ENCODE measurements at places on chromosomes 1 and 21.

DNA sequence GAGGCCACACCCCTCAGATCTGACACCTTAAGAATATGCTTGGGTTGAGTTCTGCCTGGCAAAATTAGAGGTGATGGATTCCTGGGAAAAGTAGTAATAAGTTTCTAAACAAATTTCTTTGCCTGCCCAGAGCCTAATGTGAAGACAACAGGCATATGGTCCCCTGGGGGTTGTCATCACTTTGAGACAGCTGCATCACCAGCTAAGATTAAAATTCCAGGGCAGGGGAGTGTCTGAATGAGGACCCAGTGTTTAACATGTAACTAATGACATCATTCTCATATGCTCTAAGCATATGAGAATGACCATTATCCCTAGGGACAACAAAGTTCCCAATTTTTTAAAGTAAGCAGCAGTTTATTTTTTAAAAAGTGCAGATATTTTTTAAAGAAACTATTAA, 432.2 kb downstream of the PCP4 start:
- DNase-seq: no peak
- no peak overlapping the region for H3K4me3 ChIP-seq
- no peak overlapping the region for H3K27ac ChIP-seq
- H3K4me1 ChIP-seq: no peaks in the 10 kb centered on the region
- no peaks in the 10 kb centered on the region for H3K27me3 ChIP-seq
- no peaks in the 10 kb centered on the region for H3K36me3 ChIP-seq

- H3K36me3 ChIP-seq: no peaks in the 10 kb centered on the region
- H3K4me1 ChIP-seq: no peaks in the 10 kb centered on the region
- DNase-seq: no peak
- no peak overlapping the region for H3K27ac ChIP-seq
- H3K27me3 ChIP-seq: no peaks in the 10 kb centered on the region
Observed at GRCh38 chr21:44557491-44558328, 885 bp downstream of the KRTAP10-3 start.

- no peaks in the 10 kb centered on the region for H3K4me1 ChIP-seq
- DNase-seq: no peak
- H3K4me3 ChIP-seq: no peak overlapping the region
- no peaks in the 10 kb centered on the region for H3K27me3 ChIP-seq
- H3K27ac ChIP-seq: no peak overlapping the region
- no peaks in the 10 kb centered on the region for H3K36me3 ChIP-seq
Observed at GRCh38 chr21:21196087-21196486, 197.9 kb downstream of the NCAM2 start.

GRCh38 chr1:54579337-54579781, 31.3 kb downstream of the ACOT11 start:
- H3K27me3 ChIP-seq: no peaks in the 10 kb centered on the region
- no peak for DNase-seq
- H3K4me3 ChIP-seq: no peak overlapping the region
